ENCODE measurements at places on chromosomes 2 and 18. TPM values are rescaled to one million over a fixed set of nuclear protein-coding genes. Genes with fewer than 3 reads are reported as not detected.

DNA sequence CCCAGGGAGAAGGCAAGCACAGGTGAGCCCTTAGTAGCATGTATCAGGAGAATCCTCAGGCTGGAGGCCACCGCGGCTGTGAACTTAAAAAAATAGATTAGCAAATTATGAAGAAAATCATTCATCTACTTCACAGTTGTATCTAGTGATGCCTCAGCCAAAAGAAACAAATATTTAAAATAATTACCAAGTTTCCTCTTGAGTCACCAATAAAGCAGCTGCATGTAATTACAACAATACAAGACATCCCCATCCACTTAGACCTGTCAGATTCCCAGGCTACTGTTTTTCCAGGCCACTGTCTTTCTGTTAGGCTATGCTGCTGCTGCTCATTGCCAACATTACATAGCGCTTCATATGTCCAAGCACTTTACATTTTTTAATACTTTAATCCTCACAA is 54.6 kb upstream of the PHLPP1 start:
- H3K36me3 ChIP-seq: no peaks in the 10 kb centered on the region
- H3K27ac ChIP-seq: no peak overlapping the region
- H3K4me3 ChIP-seq: no peak overlapping the region
- no peak for DNase-seq
- no peaks in the 10 kb centered on the region for H3K4me1 ChIP-seq

GRCh38 chr18:54187372-54187771 is 37.1 kb downstream of the MBD2 start:
- H3K36me3 ChIP-seq: no peaks in the 10 kb centered on the region
- DNase-seq: no peak
- H3K4me3 ChIP-seq: no peak overlapping the region

- DNase-seq: no peak
- no peaks in the 10 kb centered on the region for H3K27me3 ChIP-seq
- no peaks in the 10 kb centered on the region for H3K4me1 ChIP-seq
- no peak overlapping the region for H3K27ac ChIP-seq
- H3K36me3 ChIP-seq: no peaks in the 10 kb centered on the region
Measured at GRCh38 chr2:201574766-201575165, 68.5 kb downstream of the TMEM237 start.

- no peak for DNase-seq
- no peaks in the 10 kb centered on the region for H3K4me1 ChIP-seq
- H3K36me3 ChIP-seq: no peaks in the 10 kb centered on the region
- H3K27ac ChIP-seq: no peak overlapping the region
- H3K4me3 ChIP-seq: no peak overlapping the region
Measured at GRCh38 chr2:25026008-25026530, 15.8 kb upstream of the EFR3B start.

DNA sequence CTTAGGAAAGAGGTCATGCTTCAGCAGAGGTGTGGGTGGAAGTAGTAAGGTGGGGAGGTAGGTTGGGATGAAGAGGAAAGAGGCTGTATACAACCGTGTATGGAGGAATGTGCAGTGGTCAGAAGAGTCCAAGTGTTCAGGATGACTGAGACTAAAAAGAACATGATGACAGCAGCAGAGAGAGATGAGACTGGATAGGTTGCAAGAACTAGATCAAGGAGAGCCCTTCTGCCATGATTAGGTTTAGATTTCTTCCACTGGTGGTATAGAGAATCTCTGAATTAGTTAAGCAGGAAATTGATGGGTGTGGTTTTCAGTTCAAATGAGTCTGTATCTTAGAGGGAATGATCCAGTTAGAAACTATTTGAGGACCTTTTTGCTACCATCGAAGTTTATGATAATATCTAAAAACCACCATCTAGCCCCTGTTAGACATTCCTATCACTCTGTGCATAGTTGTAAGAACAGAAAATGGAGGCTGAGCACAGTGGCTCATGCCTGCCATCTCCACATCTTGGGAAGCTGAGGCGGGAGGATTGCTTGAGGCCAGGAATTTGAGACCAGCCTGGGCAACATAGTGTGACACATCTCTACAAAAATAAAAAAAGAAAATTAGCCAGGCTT is 221.0 kb downstream of the LTBP1 start:
- no peak overlapping the region for H3K4me3 ChIP-seq
- no peaks in the 10 kb centered on the region for H3K27me3 ChIP-seq
- no peaks in the 10 kb centered on the region for H3K4me1 ChIP-seq
- DNase-seq: no peak
- no peak overlapping the region for H3K27ac ChIP-seq

- no peak overlapping the region for H3K4me3 ChIP-seq
- H3K27me3 ChIP-seq: no peaks in the 10 kb centered on the region
- H3K36me3 ChIP-seq: no peaks in the 10 kb centered on the region
- DNase-seq: no peak
- H3K27ac ChIP-seq: no peak overlapping the region
- no peaks in the 10 kb centered on the region for H3K4me1 ChIP-seq
Measured at GRCh38 chr2:54228945-54229344, 27.1 kb downstream of the TSPYL6 start.

GRCh38 chr2:15159751-15160177 is 401.4 kb downstream of the NBAS start:
- H3K27ac ChIP-seq: no peak overlapping the region
- DNase-seq: no peak
- H3K27me3 ChIP-seq: no peaks in the 10 kb centered on the region
- H3K36me3 ChIP-seq: no peaks in the 10 kb centered on the region
- no peaks in the 10 kb centered on the region for H3K4me1 ChIP-seq

- no peak overlapping the region for H3K27ac ChIP-seq
- no peak overlapping the region for H3K4me3 ChIP-seq
- H3K4me1 ChIP-seq: no peaks in the 10 kb centered on the region
- no peaks in the 10 kb centered on the region for H3K27me3 ChIP-seq
- DNase-seq: no peak
Measured at GRCh38 chr2:84429328-84429727, 29.8 kb downstream of the SUCLG1 start.

DNA sequence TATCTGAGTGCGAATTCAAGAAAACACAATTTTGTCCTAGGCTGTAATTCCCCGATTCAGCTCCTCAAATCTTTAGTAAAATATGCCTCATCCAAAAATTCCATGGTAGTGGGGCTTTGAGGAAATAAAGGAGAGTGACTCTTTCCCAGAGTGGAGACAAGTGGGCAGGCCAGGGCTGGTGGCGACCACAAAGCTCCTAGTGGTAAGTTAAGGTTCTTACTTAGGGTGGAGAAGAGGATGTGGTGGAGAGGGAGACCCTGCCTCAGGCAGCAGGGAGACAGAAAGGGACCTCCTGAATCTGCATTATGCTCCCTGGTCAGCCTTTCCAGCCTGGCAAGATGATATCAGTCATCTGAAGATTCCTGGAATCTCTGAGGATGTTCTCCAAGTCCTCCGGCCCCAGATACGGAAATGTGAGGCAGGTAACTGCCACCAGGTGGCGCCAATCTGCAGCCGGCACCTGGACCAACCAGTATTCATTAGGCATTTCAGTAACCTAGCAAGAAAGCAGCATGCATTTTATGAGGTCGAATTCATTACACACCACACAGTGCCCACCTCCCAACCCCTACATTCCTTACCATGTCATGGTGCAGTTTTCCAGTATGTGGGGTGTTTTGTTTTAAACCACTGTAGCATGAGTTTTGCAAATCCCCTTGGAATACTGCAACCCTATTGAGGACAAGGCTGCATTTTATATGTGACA is 106.4 kb downstream of the POLE4 start:
- no peaks in the 10 kb centered on the region for H3K4me1 ChIP-seq
- no peaks in the 10 kb centered on the region for H3K27me3 ChIP-seq
- H3K4me3 ChIP-seq: no peak overlapping the region
- H3K36me3 ChIP-seq: no peaks in the 10 kb centered on the region
- peak; percentile 21 for DNase-seq

- H3K4me3 ChIP-seq: no peak overlapping the region
- no peaks in the 10 kb centered on the region for H3K36me3 ChIP-seq
- H3K27me3 ChIP-seq: no peaks in the 10 kb centered on the region
- DNase-seq: no peak
- H3K27ac ChIP-seq: no peak overlapping the region
Measured at GRCh38 chr18:46793565-46793964, 36.7 kb upstream of the ST8SIA5 start.

DNA sequence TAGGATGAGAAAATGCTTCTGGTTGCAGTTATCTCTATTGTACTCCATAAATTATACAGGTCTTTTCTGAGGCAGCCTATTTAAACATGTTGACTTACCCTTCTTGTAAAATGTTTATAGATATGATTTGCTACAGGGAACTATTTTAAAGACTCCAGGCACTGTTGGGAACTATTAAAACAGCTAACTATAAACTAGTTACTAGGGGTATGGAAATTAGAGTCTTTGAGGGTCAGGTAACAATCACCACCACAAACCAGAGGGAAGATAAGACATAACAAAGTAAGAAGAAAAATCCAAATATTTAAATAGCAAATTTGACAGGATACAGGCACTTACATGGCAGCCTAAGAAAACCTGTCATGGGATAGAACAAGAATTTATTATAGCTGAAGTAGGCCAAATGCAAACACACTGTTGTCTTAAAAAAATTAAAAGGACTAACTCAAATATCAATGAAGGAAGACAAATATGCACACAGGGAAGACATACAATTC is 251.0 kb upstream of the CWC22 start:
- no peaks in the 10 kb centered on the region for H3K36me3 ChIP-seq
- H3K4me1 ChIP-seq: no peaks in the 10 kb centered on the region
- no peak overlapping the region for H3K4me3 ChIP-seq

DNA sequence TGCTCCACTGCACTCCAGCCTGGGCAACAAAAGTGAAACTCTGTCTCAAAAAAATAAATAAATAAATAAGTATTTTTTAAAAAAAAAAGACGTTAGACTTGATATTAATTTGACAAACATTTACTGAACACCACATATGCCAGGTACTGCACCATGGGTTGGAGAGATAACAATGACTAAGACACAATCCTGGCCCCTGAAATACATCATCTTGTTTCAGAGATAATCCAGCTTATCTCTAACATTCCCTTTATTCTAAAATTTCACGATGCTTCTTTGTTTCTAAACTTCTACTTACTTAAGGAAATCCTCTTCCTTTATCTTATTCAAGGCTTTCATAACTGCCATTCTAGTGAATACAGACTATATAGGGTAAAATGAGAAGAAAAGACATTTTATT is 55.0 kb upstream of the PEX13 start:
- H3K4me1 ChIP-seq: no peaks in the 10 kb centered on the region
- H3K27ac ChIP-seq: no peak overlapping the region
- H3K27me3 ChIP-seq: no peaks in the 10 kb centered on the region
- H3K4me3 ChIP-seq: no peak overlapping the region

DNA sequence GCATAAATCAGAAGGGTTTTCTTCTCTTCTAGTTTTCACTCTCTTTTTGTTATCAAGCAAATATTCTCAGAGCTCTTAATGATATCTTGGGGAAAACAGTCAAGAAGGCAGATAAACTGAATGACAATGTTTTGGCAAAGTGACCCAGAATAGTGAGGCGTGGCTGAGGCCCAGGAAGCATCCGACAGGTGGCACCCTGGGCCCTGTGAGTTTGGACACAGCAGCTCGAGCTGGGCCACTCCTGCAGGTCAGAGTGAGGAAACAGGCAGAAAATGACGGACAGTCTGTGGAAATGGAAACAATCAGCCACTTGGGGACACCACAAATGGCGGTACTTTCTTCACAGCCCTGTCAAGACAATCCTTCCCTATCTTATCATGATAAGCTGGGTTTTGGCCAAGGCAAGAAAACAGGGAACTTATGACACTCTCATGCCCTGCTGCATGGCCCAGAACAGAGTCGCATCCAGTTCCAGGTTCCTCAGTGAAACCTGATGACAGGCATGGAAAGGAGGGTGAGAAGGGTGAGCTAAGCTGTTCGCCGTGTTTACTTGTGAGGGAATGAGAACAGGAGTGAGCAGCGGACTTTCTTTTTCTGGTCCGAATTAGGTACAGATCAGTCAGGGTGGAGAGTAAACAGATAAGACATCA is 32.1 kb downstream of the MRPL44 start:
- DNase-seq: no peak
- H3K36me3 ChIP-seq: no peaks in the 10 kb centered on the region
- H3K4me3 ChIP-seq: no peak overlapping the region
- no peak overlapping the region for H3K27ac ChIP-seq
- H3K4me1 ChIP-seq: no peaks in the 10 kb centered on the region

GRCh38 chr2:37394263-37394662 is 49.8 kb downstream of the QPCT start:
- no peaks in the 10 kb centered on the region for H3K4me1 ChIP-seq
- DNase-seq: no peak
- H3K36me3 ChIP-seq: no peaks in the 10 kb centered on the region
- no peak overlapping the region for H3K4me3 ChIP-seq
- no peak overlapping the region for H3K27ac ChIP-seq

DNA sequence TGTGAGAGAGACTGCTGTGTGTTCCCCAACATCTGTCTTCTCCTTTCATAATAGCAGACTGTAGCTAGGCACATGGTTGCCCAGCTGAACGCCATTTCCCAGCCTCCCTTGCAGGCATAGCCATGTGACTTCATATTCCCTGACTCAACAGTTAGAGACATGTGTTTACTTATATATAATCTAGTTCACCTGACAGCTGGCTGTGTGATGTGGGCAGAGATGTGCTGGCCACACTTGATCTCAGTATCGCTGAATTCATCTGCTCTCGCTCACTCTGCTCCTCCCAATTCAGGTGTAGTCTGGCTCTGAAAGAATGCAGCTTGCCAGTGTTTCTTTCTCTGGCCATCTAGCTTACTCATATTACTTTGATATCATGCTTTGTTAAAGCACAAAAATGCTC is 52.3 kb upstream of the SEC11C start:
- no peaks in the 10 kb centered on the region for H3K27me3 ChIP-seq
- no peaks in the 10 kb centered on the region for H3K36me3 ChIP-seq
- H3K4me1 ChIP-seq: no peaks in the 10 kb centered on the region
- no peak for DNase-seq

- H3K4me1 ChIP-seq: no peaks in the 10 kb centered on the region
- no peak for DNase-seq
- no peaks in the 10 kb centered on the region for H3K36me3 ChIP-seq
- H3K27ac ChIP-seq: no peak overlapping the region
Measured at GRCh38 chr2:126809340-126809739, 89.3 kb upstream of the TEX51 start.

GRCh38 chr2:117940436-117940835 is 73.4 kb downstream of the CCDC93 start:
- H3K27me3 ChIP-seq: no peaks in the 10 kb centered on the region
- no peaks in the 10 kb centered on the region for H3K36me3 ChIP-seq
- no peak overlapping the region for H3K27ac ChIP-seq
- no peak for DNase-seq
- H3K4me1 ChIP-seq: no peaks in the 10 kb centered on the region
- H3K4me3 ChIP-seq: no peak overlapping the region

MAP3K19 gene
- total RNA-seq: not detected

TEX44 gene
- not detected for total RNA-seq

ANKRD29 gene
- total RNA-seq: 17.6 TPM
